Stimulated activated CD4-positive, alpha-beta T cell treated with anti-CD3 and anti-CD28 coated beads, Interleukin-1b, Interleukin-23, amount 100 ng/mL, for 4 hours (primary cell): ENCODE measurements at places on chromosomes 7 and 10.

- no peak for DNase-seq
Measured at GRCh38 chr7:114468844-114469243, 54.2 kb downstream of the FOXP2 start.

DNA sequence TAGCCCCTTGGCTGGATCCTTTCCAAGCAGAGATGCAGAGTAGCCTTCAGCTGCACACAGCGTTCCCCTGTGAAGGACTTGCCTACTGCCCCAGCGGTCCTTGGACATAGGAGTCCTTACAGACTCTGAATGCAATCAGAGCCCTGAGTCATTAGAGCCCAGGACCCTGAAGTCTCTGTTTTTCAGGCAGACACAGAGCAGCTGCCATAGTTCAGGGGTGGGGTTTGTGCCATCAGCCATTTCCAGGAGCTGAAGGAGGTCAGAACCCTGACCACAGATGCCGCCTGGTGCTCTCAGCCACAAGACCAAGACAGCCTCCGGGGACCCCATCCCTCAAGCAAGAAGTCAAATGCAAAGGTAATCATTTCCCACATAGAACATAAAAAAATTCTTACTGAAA, 32.8 kb upstream of the WDFY4 start:
- DNase-seq, result no peak

DNA sequence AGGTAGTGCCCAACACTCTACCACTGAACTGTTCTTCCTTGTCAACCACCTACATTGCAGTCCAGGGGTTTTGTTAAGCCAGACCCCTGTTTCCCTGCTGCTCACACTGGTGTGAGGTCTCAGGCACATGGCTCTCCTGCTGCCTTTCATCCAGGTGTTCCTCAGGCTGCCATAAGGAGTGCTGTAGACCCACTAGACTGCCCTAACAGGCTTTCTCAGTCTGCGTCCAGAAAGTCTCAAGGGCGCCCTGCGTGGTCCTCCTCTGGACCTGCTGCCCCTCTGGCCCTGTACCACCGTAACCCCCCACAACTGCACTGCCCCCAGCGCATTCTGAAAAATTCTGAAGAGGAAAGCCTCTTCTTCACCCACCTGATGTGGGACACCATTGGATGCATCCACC, 225.7 kb upstream of the ANKRD30A start:
- no peak for DNase-seq

- DNase-seq, result no peak
Measured at GRCh38 chr7:139044813-139045794, 9.3 kb upstream of the ZC3HAV1L start.

DNA sequence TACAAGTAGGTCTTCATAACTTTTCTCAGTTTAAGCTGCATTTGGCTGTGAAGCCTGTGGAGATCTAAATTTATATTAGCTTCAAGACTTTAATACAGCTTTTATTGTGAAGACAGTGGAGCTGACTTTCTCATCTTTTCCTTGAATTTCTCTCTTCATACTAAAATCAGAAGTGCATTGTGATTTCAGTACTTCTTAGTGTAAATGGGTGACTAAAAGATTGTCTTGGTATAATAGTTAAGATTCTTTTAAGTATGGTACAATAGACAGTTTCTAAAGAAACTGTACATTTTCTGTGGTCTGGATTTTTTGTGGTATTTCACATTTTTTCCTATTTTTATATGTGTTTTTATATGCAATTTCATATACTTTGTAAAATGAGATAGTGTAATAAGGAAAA, 21.0 kb upstream of the DDX21 start:
- DNase-seq, result no peak

DNA sequence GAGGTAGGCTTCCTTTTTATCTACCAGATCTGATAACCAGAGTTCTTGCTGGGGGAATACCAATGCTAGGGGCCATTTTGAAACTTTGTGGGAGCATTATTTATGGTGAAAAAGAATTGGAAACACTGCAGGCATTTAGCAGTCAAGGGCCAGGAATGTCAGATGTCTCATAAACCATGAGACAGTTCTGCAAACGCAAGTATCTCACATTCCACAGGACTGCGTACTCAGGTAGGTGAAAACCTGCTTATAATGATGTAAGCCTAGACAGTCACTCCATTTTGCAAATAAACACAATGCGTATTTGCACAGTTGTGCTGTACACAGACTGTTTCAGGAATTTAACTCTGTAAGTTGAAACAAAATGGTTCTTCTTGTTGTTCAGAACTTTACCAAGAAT, 33.9 kb downstream of the ECHDC3 start:
- no peak for DNase-seq

- no peak for DNase-seq
Measured at GRCh38 chr10:121436630-121437341, 161.5 kb downstream of the FGFR2 start.

GRCh38 chr10:116716381-116716780, 26.0 kb downstream of the HSPA12A start:
- no peak for DNase-seq

GRCh38 chr10:130547368-130547767, 411.2 kb downstream of the GLRX3 start:
- DNase-seq, result no peak

GRCh38 chr7:693280-693679, 33.2 kb upstream of the DNAAF5 start:
- DNase-seq, result no peak

DNA sequence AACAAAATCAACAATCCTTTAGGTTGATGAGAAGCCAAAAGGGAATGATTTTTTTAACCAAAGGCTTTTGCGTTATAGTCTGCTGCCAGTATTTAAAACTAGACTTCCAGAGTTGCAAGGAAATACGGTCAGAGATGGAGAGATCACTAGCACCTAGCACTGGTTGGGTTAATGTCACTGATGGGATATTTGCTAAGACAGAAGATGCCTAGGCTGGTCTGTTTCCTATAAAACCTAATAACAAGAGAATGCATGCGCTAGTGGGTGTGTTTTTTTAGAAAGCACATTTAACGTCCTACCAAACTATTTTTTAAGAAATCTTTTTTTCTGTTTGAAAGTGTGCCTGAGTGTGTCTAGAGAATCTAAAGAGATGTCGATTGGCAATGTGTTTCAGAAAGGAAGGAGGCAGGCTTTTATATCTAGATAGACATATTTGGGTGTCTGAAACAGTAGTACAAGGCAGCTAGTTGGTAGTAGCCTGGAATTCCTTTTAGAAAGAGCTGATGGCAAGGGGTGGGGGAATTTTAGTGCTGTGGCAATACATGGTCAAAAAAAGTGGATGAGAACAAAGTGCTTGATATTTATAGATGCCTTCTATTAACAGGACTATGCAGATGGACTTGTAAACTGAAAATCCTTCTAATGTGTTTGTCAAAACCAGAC, 863 bp downstream of the CALD1 start:
- DNase-seq, result no peak

DNA sequence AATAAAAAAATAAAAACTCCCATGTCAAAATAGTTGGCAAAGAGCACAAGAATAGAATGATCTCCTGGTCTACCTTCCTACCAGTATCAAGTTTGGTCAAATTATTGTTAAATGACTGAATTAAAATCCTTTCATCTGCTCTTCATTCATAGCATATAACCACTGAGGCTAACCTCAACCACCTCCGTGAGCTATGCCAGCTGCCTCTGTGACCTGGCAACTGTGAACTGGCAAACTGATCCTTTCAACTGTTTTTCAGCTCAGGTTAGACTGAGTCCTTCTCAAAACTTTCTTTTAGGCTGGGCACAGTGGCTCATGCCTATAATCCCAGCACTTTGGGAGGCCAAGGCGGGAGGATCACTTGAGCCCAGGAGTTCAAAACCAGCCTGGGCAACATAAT, 36.1 kb downstream of the NUDCD3 start:
- DNase-seq, result no peak

- DNase-seq, result peak; percentile 45
Measured at GRCh38 chr10:102642736-102643335, 1.4 kb upstream of the TRIM8 start.

- DNase-seq, result peak; percentile 9
Measured at GRCh38 chr10:117165538-117166417, 27.7 kb upstream of the VAX1 start.

GRCh38 chr7:105934572-105935185, 28.4 kb upstream of the CDHR3 start:
- DNase-seq, result no peak

DNA sequence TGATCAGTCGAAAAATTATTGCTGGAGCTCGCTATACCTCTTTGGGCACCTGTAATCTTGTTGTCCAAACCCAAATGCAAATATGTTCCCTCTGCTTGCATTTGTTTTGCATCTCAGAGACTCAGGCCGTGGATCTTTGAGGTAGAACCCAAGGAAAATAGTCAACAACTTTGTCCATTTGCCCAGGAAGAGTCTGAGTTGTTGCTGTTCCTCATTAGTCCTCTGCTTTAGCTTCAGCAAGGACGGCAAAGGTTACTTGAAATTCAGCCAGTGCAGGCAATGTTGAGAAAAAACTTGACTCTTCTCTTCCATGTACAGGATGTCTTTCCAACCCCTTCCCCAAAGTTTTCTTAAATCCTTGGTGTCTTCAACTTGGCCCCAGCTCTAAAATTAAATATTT, 45.8 kb downstream of the PDK4 start:
- DNase-seq, result no peak

GRCh38 chr7:72435366-72435765, 23.2 kb upstream of the CALN1 start:
- no peak for DNase-seq

DNA sequence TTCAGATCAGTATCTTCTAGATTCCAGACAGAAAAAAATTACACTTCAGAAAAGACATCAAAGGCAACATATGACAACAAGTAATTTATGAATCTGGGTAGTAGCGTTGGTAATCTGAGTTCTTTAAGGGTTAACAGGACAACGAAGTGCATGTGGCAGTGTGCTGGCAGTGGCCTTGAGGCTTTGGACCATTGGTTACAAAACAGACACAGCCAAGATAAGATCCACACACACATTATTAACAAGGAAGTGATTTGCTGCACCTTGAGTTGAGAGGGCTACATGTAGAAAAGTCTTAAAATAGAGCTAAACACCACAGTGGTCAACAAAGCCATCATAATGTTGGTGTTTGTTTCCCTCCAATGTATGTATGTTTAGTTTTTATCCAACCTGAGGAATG, 40.6 kb downstream of the AKR1D1 start:
- no peak for DNase-seq

GRCh38 chr10:120402147-120402766, 54.8 kb upstream of the PLPP4 start:
- no peak for DNase-seq

DNA sequence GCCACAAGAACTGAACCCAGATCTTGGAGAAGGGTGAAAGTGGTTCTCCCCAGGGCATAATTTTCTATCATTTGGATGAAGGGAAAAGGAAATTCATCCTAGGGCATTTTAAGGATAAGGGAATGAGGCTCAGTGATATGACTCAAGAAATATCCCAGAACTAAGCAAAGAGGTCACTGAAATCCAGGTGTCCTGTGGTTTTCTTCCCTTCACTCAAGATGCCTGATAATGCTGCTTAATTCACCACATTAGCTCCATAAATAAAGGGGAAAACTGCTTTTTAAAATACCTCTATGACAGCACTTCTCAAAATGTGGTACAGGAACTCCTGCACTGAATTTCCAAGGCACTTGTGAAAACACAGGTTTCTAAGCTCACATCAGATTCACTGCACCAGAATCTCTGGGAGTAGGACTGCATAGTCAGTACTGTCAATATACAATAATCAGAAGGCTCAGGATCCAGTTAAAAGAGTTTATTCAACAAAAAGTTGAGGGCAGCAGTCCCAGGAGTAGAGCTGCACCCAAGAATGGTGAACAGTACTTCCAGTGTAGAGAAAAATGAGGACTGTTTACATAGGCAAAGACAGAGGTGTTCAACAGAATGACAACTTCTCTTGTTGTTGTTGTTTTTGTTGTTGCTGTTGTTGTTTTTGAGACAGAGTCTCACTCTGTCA, 2.9 kb downstream of the IFIT3 start:
- no peak for DNase-seq

DNA sequence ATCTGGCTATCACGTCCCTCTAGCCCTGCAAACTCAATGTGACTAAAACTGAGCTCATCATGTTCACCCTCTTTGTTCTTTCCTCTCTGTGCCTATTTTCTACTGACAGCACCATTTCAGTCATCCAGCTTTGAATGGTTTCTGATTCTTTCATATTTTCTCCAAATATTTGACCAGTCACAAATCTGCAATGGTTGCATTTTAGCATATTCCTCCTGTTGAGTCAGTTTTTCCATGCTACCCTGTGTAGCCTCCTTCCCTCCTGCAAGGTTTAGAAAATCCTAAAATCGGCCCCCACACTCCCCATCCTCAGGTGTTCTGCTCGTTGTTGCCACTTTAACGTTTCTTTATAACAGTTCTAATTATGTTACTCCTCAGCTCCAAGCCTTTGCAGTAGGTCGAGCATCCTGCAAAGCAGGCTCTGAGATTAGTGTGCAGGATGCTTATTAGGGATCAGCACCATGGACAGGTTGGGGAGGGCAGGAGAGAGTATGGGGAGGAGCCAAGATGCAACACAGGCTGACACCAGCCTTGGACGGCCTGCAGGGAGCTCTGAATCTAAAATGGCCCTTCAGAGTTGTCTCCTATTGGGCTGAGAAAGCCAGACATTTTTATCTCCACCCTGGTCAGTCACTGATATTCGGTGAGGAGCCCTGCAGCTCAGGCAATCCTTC, 531.0 kb upstream of the COBL start:
- no peak for DNase-seq

DNA sequence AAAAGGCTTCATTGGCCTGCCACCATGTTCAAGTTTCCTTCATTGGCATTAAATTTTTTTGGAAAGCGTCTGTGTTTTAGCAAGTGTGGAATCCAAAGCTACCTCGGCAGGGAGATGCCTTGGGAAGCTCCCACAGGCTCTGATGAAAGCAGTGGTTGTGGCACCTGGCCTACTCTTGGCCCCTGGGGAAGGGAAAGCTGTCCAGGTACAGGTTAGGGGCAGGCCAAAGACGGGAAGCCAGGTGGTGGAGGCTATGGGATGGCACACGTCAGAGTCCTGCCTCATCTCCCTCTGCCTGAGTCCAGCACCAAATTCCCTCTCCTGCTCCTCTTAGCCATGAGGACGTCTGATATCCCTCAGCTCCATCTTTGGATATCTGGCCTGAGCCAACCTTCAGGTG, 49.7 kb downstream of the C10orf120 start:
- no peak for DNase-seq

GRCh38 chr10:28343987-28344895, 41.4 kb upstream of the MPP7 start:
- no peak for DNase-seq

GRCh38 chr10:114871379-114871778, 49.8 kb downstream of the FHIP2A start:
- DNase-seq, result no peak

GRCh38 chr10:86759073-86759672, 2.8 kb downstream of the BMPR1A start:
- no peak for DNase-seq
